T1000 (cell line): ENCODE measurements at places on chromosomes 16 and 17.

DNA sequence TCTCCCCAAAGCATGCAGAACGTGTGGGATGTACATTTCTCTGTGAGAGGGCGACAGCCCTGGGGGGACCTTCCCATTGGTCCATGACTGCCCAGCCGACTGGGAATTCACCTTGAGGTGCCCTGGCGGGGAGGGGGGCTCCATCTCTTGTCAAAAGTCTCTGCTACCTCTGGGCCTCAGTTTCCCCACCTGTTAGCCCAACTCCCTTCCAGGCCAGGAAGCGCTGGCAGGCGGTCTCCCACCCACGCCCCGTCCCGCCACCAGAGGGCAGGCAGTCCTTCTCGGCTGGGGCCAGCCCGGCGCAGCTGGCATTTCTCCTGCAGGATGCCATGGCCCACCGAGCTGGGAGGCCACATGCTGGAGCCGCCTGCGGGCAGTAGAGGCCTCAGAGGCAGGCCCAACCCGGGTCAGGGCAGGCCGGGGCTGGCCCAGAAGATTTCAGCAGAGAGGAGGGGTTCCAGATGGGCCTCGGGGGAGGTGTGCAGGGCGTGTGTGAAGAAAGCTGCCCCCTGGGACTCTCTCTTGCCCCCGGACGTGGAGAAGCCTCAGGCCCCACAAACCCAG lies 16.6 kb downstream of the CD7 start:
- peak; percentile 29 for DNase-seq

DNA sequence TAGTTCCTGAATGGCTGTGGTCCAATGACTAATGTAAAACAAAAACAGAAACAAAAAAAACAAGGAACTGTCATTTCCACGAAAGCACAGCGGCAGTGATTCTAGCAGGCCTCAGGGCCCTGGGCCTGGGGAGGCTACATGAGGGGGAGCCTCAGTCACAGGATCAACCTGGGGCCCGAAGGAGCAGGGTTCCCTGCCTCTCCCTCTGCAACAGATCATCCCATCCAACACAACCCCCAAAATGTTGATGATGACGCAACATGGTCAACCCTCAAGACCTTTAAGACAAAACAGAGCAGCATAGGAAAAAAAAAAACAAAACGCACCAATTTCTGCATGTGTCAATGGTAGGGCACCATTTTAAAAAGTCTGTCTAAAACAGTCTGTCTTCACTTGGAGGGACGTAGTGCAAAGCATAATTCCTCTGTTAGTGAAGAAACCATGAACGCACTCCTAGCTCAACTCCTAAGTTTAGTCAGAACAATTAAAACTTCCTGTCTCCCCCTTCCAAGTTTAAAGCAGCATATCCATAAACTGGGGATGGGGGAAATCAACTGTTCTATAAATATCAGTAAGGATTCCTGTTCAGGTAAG lies 32.3 kb downstream of the AXIN2 start:
- DNase-seq, result no peak

- no peak for DNase-seq
Observed at GRCh38 chr16:68079626-68080344, 5.4 kb upstream of the NFATC3 start.

- no peak for DNase-seq
Observed at GRCh38 chr17:79218825-79219200, 144.2 kb downstream of the ENGASE start.

GRCh38 chr16:11202260-11203091 lies 53.5 kb downstream of the SOCS1 start:
- DNase-seq, result no peak

- DNase-seq, result no peak
Observed at GRCh38 chr17:19940722-19941464, 36.7 kb downstream of the AKAP10 start.

DNA sequence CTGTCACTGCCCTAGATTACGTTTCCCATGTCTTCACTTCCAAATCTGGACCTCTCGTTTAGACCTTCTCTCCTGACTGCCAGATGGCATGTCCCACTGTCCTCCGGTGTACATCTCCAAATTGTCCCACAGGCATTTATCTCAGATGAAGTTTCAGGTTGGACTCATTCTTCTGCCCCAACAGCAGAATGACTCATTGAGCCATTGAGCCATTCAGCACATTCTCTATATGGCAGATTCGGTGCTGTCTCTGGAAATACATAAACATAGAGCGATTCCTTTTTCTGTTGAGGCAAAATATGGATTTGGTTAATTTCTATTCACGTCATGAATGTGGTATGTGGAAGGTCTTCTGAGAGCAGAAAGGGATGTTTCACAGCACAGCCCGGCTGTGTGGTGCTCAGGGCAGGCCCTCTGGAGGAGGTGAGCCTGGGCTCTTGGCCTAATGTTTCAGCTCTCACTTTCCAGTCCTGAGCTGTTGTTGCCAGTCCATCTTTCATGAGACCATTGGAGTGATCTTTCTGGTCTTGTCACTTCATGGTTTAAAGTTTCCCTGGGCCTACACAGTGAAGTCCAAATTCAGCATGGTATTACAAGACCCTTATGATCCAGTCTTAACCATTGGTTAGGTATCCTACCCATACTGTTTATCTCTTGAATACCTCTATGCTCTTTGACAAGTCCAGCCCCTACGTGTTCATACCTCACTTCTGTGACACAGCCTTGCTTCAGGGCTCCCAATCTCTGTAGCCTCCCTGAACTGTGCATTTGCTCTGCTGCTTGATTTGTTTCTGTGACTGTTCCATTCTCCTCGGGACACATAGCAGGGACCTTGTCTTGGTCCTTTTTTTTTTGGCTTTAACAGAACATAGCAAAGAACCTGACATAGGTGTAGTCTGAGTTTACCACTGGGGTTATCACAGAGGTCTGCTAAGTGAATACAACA lies 15.9 kb downstream of the HAPSTR1 start:
- no peak for DNase-seq

DNA sequence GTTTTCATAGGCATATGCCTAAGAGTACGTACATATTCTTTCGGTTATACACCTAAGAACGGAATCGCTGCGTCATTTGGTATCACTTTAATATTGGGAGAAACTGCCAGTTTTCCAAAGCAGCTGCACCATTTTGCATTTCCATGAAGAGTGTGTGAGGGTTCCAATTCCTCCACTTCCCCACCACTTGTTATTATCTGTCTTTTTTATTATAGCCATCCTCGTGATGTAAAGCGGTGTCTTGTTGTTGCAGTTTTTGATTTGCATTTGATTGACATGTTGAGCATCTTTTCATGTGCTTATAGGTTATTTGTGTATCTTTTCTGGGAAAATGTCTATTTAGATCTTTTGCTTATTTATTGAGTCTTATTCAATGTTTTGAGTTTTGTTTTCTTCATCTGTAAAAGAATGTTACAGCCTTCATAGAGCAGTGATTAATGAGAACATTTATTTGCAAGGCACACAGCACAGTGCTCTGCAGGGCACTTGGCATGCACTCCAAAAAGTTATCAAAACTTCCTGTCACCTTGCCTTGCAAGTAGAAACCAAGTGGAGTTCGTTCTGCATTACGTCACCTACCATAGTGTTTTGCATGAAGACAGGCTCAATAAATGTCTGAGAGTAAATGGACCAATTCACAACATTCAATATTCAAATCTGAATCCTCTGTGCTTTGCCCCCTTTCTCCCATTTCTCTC lies 26.6 kb upstream of the ST6GALNAC1 start:
- DNase-seq, result no peak

DNA sequence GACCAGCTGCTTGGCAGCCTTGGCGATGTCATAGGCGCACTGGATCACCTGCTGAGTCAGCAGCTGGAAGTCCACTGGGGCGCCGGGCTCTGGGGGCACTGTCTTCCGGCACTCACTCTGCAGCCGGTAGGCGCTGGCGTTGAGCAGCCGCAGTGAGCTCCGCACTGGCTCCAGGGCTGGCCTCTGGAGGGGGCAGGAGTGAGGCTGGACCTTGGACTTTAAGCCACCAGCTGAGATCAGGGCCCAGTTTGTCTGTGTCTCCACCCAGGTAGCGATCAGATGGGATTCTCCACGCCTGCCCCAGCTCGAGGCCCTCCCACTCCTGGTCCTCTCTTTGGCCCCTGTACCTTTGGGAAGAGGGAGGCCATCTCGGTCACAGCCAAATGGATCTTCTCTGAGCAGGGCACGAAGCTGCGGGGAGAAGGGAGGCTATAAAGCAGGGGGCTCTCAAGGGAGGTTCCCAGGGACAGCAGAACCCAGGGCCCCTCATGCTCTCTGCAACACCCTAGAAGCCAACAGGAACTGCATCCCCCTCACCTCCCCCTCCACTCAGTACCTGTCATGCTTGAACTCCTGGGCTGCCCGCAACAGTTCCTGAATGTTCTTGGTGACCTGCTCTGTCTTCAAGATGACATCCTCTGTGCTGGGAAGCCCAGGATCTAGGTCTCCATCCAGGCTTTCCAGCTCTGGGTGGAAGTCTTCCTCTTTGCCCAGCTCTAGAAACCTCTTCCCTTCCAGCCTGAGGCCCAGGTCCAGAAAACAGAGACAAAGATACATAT lies 6.4 kb downstream of the TP53I13 start:
- DNase-seq, result no peak

DNA sequence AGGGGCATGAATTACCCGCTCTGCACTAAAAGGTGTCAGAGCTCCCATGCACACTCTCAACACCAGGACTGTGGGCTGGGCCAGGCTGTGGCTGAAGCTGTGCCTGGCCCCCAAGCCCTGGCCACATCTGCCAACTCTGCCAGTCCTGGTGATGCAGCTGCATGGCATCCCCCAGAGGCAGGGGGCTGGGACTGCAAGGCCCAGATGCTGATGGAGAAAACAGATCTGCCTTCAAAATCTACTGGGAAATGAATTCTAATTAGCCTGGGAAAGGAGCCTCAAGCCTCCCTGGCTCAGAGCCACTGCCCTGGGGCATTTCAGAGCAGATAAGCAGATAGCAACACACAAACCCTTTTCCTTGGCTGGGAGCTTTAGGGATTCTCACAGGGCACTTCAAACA lies 3.4 kb downstream of the CHST6 start:
- peak; percentile 32 for DNase-seq

GRCh38 chr16:65769055-65769465 lies 597.4 kb upstream of the CDH5 start:
- DNase-seq, result no peak

DNA sequence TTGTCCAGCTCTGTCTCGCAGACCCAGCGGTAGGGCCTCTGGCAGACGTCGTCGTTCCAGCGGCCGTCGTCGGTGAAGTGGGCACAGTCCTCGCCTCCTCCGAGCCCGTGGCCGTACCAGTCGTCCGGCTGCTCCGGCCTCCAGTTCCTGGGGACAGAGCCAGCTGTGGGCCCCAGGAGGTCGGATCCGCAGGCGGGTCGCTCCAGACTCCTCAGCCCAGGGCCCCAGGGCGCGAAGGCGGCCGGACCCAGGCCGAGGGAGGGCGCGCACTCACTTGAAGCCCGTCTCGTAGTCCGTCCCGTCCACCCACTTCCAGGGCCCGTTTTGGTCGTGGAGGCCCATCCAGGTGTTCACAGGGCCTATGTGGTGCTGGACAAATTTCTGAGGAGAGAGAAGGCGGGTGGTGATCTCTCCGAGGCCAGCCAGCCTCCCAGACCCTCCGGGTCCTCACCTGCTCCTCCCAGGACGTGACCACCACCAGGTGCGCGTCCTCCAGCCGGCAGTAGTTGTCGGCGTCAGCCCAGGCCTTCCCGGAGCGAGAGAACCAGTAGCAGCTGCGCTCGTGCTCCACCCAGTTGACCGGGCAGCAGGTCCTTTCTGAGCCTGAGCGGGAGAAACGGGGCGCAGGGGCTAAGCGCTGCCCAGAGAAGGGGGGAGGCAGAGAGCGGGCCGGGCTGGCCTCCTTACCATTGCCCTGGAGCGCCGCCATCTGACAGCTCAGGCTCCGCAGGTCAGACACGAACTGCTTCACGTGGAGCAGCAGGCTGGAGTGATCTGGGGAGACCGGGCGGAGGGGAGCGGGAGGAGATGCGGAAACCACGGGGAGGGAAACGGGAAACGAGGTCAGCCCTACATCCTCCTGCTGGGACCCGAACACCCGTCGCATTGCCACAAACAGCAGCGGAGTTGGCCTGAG lies 5.2 kb downstream of the ASGR1 start:
- no peak for DNase-seq

DNA sequence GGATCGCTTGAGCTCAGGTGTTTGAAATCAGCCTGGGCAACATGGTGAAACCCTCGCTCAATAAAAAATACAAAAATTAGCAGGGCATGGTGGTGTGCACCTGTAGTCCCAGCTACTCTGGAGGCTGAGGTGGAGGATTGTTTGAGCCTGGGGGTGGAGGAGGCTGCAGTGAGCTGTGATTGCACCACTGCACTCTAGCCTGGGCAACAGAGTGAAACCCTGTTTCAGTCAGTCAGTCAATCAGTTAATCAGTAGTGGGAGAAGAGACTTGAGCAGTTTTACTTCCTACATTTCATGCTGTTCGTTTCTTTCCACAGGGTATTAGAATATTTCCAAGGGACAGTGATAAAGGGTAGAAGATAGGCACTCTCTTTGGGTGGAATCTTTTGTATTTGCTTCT lies 8.8 kb downstream of the MAP3K3 start:
- DNase-seq, result no peak

- DNase-seq, result no peak
Observed at GRCh38 chr17:79280866-79281572, 206.4 kb downstream of the ENGASE start.

DNA sequence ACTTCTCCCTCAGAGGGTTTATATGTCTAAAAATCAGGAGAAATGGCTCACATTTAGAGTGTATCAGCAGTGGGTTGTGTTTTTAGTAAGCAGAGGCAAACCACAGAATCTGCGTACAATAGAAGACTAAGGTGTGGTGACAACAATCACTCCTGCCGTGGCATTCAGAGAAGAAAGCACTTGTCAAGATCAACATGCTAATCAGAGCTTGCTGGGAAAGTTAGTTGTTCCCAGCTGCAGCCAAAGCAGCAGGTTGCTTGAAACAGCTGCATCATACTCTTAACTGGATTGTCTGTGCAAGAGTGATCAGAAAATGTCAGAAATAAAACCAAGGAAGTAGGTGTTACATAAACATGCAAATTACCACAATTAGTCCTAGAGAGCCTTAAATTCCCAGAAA lies 616.4 kb downstream of the CDH8 start:
- DNase-seq, result no peak

- no peak for DNase-seq
Observed at GRCh38 chr17:81231766-81232581, 6.9 kb downstream of the TEPSIN start.

DNA sequence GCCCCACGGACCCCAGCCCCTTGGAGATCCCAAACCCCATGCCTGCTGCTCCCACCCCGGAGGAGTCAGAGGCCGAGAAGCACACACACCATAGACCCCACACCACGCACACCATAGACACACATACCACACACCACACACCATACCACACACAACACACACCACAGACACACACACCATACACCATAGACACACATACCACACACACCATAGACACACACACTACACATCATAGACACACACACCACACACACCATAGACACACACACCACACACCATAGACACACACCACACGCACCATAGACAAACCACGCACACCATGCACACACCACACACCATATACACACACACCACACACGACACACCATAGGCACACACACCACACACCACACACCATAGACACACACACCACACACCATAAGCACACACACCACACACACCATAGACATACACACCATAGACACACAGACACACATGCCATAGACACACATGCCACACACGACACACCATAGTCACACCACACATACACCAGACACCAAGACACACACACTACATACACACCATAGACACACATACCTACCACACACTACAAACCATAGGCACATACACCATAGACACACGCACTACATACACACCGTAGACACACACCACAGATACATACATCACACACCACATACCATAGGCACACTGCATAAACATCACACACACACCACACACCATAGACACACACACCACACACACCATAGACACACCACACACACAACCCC lies 11.3 kb downstream of the TBC1D16 start:
- DNase-seq, result no peak
